ENCODE measurements at places on chromosomes 3 and 15.

DNA sequence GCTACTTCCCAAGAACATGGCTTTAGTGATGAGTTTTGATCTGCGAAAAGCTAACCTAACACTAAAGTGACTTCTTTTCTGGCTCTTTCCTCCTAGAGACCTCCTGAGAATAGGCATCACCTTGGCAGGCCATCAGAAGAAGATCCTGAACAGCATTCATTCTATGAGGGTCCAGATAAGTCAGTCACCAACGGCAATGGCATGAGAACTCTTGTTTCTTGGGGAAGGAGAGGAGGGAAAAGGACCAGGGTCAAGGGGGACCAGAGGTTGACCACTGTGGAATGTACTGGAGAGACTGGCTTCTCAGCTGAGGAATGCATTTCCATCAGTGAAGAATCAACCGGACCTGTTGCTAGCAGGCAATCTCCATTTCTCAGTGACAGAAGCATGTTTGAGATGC is 463.9 kb downstream of the EPHB1 start:
- H3K4me1 ChIP-seq: no peaks in the 10 kb centered on the region
- no peak for DNase-seq
- H3K36me3 ChIP-seq: no peaks in the 10 kb centered on the region
- no peak overlapping the region for H3K4me3 ChIP-seq
- no peaks in the 10 kb centered on the region for H3K27me3 ChIP-seq

- H3K36me3 ChIP-seq: no peaks in the 10 kb centered on the region
- no peaks in the 10 kb centered on the region for H3K27me3 ChIP-seq
- no peak overlapping the region for H3K27ac ChIP-seq
- H3K4me1 ChIP-seq: peaks cover 7% of the 10 kb centered on the region
Observed at GRCh38 chr3:149581248-149581647, 76.6 kb downstream of the WWTR1 start.

DNA sequence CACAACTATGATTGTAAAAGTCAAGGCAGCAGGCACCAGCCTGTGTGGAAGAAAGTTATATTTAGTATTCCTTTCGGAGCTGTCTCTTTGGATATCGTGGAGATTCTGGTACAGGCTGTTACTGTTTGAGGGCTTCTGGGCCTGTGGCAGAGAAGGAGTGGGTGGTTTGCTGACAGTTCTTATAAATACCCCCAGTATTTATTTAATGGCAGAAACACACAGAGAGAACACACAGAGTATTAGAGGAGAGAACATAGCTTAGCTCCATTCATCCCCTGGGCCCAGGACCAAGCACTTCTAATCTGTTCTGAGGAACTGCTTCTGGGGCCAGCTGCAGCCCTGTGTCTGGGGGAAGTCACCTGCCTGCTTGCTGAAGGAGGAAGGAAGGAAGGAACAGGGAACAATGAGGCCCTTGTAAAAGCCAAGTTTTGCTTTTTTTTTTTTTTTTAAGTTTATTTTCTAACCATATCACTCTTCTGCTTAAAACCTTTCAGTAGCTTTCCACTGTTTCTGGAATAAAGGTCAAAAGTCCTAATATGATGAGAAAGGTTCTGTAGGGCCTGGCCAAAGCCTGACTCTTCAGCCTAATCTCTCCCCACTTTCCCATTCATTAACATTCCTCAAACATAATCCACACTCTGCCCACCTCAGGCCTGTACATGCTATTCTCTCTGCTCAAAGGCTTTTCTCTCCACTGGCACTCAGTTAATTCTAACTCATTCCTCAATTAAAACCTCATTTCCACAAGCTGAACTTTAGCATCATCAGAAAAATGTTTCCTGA is 11.8 kb upstream of the PP2D1 start:
- H3K27me3 ChIP-seq: no peaks in the 10 kb centered on the region
- H3K4me1 ChIP-seq: peaks cover 11% of the 10 kb centered on the region
- DNase-seq: no peak
- H3K27ac ChIP-seq: peak overlapping the region; percentile 26

GRCh38 chr15:37520882-37521281 is 413.6 kb upstream of the TMCO5A start:
- H3K4me1 ChIP-seq: no peaks in the 10 kb centered on the region
- no peaks in the 10 kb centered on the region for H3K36me3 ChIP-seq
- H3K27me3 ChIP-seq: no peaks in the 10 kb centered on the region
- no peak for DNase-seq
- no peak overlapping the region for H3K4me3 ChIP-seq
- H3K27ac ChIP-seq: no peak overlapping the region

DNA sequence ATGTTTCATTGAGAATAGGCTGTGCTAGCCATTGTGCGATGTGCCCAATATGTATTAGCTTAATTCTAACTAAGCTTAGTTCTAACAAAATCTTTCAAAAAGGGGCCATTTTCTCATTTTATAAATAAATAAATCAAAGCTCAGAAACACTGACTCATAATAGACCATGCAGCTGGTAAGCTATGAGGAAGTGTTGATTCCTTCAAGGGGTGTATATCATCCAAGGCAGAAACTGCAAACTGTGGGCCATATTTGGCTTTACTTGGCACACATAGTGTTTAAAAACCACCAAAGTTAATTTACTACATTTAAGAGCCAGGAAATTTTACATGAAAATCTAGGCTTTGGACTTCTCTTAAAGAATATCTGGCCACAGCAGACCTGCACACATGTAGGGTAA is 136.5 kb downstream of the ZNF621 start:
- no peak overlapping the region for H3K27ac ChIP-seq
- H3K4me3 ChIP-seq: no peak overlapping the region
- DNase-seq: no peak
- no peaks in the 10 kb centered on the region for H3K27me3 ChIP-seq
- no peaks in the 10 kb centered on the region for H3K36me3 ChIP-seq
- no peaks in the 10 kb centered on the region for H3K4me1 ChIP-seq

DNA sequence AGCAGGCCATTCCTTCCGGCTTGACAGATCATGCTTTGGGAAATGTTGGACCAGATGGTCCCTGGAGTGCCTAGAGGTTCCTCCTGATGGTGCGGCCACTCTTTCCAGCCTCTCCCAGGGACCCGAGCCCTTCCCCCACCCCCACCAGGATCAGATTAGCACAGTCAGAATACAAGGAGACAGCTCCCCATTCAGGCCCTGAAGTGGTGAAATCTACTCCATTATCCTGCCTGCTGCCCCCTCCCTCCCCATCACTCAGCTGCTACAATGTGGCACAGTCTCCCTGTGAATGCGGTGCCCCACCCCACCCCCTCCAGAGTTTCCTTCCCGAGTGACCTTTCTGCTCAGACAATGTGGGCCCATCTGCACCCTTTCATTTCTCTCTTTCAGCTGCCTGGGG is 29.4 kb downstream of the RNU5B-1 start:
- H3K4me3 ChIP-seq: no peak overlapping the region
- H3K27me3 ChIP-seq: no peaks in the 10 kb centered on the region
- DNase-seq: no peak
- no peaks in the 10 kb centered on the region for H3K36me3 ChIP-seq

Data from Peyer's patch (tissue), 4 donors.